GM23248 (cell line): ENCODE measurements at places on chromosomes 2 and 18. TPM values are rescaled to one million over a fixed set of nuclear protein-coding genes. Genes with fewer than 3 reads are reported as not detected.

Gene CCDC141
- total RNA-seq: not detected in 2 replicates

Gene CTAGE1
- 0.11 TPM in 1 of 2 replicates, not detected in the other for total RNA-seq

Gene M1AP
- 0.25 and 1.5 TPM in 2 replicates for total RNA-seq

Gene FBXO48
- total RNA-seq: 0.38 and 0.65 TPM in 2 replicates

Gene TCF4
- 54.5 and 60.7 TPM in 2 replicates for total RNA-seq

Gene FECH
- total RNA-seq: 25.4 and 56.8 TPM in 2 replicates

Gene DSG1
- total RNA-seq: not detected in 2 replicates

Gene PLCL1
- 2.3 TPM in 2 replicates for total RNA-seq

Gene SLC25A12
- 17.6 and 21.0 TPM in 2 replicates for total RNA-seq

Gene BOLA3
- 46.2 and 63.7 TPM in 2 replicates for total RNA-seq

Gene AGXT
- total RNA-seq: not detected in 2 replicates

Gene RGPD4
- not detected in 2 replicates for total RNA-seq

Gene ANKRD30B
- total RNA-seq: not detected in 2 replicates

Gene IL36RN
- total RNA-seq: not detected in 2 replicates

Gene HOXD13
- total RNA-seq: 1.0 and 3.8 TPM in 2 replicates

Gene LYPD1
- total RNA-seq: 0.11 TPM in 1 of 2 replicates, not detected in the other

Gene MROH2A
- total RNA-seq: not detected in 2 replicates

Gene IL36G
- total RNA-seq: not detected in 2 replicates

Gene SP5
- not detected in 2 replicates for total RNA-seq

Gene CDH2
- total RNA-seq: 157 and 165 TPM in 2 replicates

Gene GCFC2
- total RNA-seq: 12.0 and 19.3 TPM in 2 replicates

Gene MEP1B
- not detected in 2 replicates for total RNA-seq

Gene DOK6
- total RNA-seq: 0.76 and 5.2 TPM in 2 replicates

Gene OSBPL6
- total RNA-seq: 6.3 and 8.9 TPM in 2 replicates

Gene GRB14
- not detected in 2 replicates for total RNA-seq

Gene IL36A
- not detected in 2 replicates for total RNA-seq

Gene CPO
- not detected in 2 replicates for total RNA-seq

Gene FBLN7
- total RNA-seq: 0.11 and 0.13 TPM in 2 replicates

Gene NCOA1
- total RNA-seq: 8.0 and 14.5 TPM in 2 replicates

Gene LONRF2
- total RNA-seq: under 0.01 and 0.13 TPM in 2 replicates

Gene CNTNAP5
- total RNA-seq: not detected in 2 replicates

Gene ASAP2
- total RNA-seq: 49.6 and 54.1 TPM in 2 replicates

Gene GPR45
- not detected in 2 replicates for total RNA-seq

Gene METTL8
- total RNA-seq: 17.8 and 38.5 TPM in 2 replicates

Gene IL1B
- total RNA-seq: 0.86 and 3.8 TPM in 2 replicates

Gene GULP1
- 11.1 and 11.9 TPM in 2 replicates for total RNA-seq

Gene RNF152
- 5.4 and 11.3 TPM in 2 replicates for total RNA-seq

Gene TIA1
- 36.8 and 42.8 TPM in 2 replicates for total RNA-seq

Gene DSC1
- not detected in 2 replicates for total RNA-seq

Gene PLCD4
- total RNA-seq: 0.51 and 1.3 TPM in 2 replicates

Gene LBX2
- 0.38 and 4.6 TPM in 2 replicates for total RNA-seq

Gene ADGRF3
- total RNA-seq: under 0.01 TPM in 1 of 2 replicates, not detected in the other

Gene GPR155
- total RNA-seq: 3.4 and 3.8 TPM in 2 replicates

Gene CCDC148
- total RNA-seq: 0.13 and 0.86 TPM in 2 replicates

Gene FHL2
- total RNA-seq: 383 and 404 TPM in 2 replicates

Gene RNU2-63P
- total RNA-seq: not detected in 2 replicates

Gene GALR1
- total RNA-seq: not detected in 2 replicates

Gene IL37
- not detected in 2 replicates for total RNA-seq

Gene SMIM21
- not detected in 2 replicates for total RNA-seq

Gene ANKRD30BL
- not detected in 2 replicates for total RNA-seq
